ENCODE measurements at places on chromosomes 11 and 22.
A peak's percentile ranks its signal among the peaks of the same experiment; 100 is the strongest.

DNA sequence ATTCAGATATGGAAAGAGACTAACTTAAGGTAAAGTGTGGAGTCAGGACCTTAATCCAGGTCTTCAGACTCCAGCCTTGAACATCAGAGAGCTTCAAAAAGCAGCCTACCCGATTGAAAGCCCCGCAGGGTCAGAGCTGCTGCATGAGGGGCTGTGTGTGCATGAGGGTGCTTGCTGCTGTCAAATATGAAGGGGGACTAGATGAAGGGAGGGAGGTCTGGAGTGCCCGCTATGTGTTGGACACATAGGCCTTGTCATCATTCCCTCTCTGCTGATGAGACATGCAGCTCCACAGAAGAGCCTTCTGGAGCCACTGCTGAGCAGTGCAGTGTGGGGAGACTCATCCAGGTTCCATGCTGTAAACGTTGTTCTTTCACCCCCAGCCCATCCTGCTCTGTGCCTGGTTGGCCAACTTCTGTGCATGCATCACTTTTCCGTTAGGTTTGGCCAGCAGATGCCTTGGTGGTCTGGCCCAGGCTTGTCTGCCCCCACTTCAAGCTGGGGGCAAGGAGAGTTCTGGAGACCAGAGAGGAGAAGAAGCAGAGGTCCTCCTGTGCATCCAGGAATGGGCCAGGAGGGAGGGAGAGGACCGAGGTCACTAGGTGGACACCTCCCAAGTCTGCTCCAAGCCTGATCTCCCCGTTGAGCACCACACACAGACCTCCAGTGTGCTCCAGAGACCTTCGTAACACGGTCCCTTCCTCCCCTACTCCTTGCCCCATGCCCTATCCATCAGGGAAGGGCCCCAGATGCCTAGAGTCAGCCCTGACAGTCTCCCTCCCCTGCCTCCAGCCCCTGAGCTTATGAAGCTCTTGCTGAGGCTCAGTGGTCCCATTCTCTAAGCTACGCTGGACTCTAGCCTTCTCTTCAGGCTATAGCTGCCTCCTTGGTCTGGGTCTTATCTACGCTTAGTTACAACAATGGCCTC, 32.0 kb downstream of the LRRC32 start:
- DNase-seq: no peak

DNA sequence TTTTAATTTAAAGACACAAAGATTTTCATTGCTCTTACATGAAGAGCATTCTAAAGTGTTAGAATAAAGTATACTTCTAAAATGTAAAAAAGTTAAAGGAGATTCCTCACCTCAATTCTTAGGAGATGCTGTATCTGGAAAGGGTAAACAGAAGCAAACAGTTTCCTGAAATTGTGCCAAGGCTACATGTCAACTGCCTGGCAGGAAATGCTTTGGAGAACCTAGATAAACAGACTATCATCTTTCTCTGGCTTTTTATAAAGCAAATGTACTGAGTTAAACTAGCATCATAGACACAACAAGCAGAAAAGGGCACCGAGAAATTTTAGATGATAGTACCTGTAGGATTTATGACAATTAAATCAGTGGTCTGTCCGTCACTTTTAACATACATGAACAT, 24.7 kb upstream of the AKIP1 start:
- DNase-seq: no peak

DNA sequence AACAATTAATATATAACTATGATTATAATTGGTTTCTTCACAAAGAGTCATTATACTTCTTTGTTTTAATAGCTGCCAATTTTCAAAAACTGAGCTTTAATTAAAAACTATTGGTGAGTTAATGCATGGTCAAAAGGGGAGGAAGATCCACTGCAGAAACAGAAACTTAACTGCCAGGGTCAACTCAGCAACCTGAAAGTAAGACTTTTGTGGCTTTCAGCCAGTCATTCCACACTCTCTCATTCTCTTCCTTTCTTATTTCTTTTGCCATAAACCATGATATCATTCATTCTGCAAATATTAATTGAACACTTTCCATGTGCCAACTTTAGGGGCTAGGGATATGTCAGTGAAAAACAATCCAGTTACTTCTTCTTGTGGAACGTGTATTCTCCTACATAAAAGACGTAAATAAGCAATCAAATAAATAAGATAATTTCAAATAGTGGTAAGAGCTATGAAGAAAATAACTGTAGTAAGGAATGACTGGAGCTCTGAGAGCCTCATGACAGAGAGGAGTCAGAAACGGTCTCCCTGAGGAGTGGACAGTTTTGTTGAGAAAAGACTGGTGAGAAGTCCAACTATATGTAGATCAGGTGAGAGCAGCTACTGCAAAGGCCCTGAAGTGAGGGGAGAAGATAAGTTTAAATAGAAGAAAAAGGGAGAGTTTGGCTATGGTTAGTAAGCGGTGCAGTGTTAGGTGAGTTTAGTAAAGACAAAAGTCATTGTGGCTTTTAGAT, 130.5 kb downstream of the GRIA4 start:
- DNase-seq: no peak

DNA sequence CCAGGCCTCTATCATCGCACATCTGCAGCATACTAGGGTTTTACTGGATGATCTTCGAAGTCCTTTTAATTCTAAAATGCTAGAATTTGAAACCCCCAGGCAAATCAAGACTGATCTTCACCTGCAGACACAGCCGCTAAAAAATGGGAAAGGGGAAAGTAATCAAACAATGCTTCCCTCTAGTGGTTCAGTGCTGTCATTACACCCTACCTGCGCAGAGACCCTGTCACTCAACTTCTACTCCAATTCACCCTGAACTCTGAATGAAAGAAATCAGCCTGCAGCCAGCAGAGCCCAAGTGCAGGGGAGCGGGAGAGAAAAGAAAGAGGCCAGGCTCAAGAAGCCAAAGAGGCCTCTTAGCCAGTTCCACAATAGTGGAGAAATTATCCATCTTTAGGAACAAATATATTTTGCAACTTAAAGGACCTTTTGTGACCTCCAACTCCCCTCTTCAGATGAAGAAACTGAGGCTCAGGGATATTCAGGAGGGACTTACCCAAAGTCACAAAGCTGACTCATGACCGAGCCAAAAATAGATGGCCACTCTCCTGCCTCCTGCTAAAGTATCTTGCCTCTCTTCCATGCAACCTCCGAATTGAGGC, 33.0 kb downstream of the SERGEF start:
- no peak for DNase-seq

DNA sequence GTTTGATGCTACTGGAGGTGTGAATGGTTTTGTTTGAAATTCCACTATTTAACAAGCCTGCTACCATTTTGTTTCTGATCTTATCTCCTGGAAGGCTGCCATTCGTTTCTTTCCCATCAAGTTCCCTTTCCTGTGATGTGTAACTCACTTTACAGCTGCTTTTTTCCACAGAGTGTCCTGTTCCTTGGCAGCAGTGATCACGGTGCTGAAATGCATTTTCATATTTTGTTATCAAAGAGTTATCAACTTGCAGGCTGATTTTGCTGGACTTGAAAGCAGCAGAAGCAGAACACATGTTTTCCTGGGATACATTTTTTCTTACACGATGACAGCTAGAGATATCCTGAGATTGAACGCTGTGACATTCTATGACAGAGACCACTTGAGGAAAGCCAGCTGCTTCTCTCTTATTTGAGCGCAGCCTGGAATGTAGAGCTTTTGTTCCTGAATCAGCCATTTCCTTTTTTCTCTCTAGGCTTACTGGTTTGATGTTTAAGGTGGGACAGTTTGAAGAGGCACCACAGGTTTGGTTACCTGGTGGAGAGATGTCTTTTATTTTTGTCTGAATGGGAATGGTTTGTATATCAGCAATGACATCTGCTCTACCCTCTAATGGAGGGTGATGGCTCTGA, 34.7 kb downstream of the PRR14L start:
- DNase-seq: no peak

GRCh38 chr11:57406337-57406904, 16.0 kb upstream of the PRG2 start:
- DNase-seq: no peak

DNA sequence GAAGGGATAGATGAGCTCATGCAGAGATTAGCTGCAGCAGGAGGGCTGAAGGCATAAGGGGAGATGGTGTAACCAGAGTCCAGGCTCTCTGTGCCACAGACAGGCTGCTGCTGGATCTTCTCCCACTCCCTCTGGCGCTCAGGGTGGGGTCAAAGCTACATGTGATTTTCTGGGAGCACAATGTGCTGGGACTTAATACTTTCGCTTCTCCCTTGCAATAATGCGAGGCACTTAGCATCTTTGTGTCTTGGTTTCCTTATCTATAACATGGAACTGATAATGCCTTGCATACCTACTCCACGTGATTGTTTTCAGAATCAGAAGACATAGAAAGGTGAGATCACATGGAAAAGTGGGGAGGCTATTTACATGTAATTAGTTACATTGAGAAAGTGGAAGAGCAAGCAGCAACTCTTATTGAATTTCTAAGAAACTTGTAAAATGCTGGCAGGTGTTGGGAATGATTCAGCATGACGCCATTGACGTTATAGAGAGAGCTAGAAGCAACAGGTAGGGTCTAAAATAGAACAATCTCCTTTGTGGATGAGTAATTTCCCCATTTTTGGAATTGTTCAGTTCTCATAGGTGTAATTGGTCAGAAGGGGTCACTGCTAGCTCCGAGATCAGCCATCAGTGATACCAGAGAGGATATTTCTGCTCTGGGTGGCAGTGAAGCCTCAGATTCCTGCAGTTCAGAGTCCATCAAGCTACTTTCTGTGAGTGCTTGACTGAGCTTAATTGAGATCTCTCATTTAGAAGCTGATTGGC, 8.2 kb upstream of the OR9I1 start:
- DNase-seq: no peak

DNA sequence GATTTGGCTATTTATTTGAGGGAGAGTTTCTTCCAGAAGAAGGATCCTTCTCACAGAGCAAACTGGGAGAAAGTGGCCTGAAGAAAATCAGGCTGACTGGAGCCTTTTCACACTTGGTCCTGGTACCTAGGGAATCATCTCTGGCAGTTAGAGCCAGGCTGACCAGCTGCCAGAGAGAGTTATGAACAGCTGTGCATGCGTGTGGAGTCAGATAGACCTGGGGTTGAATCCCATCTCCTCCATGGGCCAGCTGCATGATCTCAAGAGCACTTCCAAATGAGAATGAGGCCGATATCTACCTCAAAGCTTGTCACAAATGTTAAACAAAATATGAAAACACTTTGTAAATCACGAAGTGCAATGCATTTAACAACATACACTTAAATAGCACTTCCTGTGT, 390.0 kb downstream of the TENM4 start:
- no peak for DNase-seq

DNA sequence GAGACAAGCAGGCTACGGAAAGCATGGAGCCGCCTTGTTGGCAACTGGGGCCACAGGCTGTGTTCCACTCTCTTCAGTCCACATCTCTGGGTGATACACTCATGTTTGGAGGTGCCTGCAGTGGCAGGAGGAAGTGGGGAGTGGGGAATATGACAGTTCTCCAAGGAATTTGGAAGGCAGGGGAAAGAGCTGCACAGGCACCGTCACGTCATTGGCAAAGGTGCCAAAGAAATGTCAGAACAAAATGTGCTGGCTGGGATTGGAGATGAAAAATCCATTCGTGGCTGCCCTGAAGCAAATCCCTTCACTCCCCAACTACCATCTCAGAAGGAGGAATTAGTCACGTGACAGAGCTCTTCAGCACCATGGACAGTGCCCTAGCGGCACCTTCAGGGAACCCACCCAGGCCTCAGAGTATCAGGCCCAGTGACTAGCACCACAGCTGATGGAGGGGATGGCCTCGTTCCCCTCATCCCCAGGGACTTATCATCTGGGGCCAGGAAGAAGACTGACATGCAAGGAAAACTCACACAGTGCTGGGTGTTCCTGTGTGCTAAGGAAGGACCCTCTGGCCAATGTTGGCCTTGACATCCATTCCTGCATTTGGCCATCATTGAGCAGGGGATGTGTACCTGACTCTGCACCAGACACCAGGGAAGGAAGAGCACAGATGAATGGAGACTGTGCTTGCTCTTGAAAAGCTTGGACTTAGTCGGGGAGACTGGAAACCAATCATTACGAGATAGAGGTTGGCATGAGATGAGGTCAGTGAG, 48.5 kb upstream of the PRDM11 start:
- DNase-seq: peak; percentile 32

DNA sequence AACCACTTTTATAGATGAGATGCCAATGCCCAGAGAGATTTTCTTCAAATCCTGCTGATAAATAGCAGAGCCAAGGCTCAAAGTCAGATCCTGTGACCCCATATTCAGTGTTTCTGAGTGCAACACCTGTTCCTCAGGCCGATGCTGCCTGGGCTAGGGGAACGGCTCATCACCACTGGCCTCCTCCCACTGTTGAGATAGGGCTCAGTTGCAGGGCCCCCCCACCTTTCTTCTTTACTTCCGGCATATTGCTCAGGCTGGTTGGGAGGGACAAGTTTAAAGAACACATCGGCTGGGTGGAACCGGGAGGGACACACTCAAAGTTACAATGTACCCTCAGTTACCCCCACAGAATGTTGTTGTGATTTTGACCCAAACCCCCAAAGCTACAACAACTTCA, 88.3 kb upstream of the CRTAM start:
- DNase-seq: no peak

DNA sequence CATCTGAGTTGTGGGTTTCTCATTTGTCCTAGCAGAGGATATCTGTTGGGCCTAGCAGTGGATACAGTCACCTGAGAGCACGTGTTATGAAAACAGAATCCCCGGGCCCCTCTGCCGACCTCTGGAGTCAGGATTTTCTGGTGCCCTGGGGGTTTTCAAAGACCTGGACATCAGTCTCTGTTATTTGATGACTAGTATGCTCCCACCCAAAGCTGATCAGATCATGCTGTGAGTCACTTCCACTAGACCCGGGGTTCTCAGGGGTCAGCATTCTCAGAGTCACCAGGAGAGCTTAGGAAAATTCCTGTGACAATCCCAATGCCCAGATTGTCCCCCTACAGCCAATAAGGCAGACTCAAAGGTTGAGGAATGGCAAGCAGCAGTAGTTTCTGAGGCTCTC, 38.7 kb downstream of the KCNJ1 start:
- DNase-seq: peak; percentile 12

GRCh38 chr11:76230392-76230791, 24.1 kb upstream of the WNT11 start:
- DNase-seq: no peak

DNA sequence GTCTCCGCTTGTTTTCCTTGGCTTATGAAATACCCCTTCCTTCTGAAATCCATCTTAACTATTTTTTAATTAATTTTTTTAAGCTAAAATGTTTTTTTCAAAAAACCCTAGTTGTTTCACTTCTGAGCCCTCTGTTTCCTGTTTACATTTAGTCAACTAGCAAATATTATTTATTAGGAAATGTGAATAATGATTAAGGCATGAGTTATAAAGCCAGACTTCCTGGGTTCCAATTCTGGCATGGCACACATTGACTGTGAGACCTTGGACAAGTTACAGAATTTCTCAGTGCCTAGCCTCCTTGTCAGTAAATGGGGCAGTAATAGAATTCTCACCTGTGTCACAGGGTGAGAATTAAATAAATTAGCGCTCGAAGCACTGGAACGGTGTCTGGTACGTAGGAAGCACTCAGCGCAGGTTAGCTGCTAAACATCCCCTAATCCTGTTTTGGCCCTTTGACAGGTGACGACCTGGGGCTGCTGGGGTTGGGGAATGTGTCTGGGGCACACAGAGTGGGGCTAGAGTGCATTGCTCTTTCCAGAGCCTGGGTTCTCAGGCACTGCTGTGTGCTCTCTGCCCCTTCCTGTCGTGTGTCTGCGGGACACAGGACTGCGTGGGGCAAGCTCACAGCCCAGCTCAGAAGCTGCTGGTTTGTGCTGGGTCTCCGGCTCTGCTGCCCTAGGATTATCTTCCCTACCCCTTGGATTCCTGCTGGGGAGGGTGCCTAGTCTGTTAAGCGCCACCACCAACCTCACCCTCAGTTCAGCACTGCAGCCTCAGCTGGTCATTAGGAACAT, 13.1 kb downstream of the PANX1 start:
- DNase-seq: no peak

Data from brain microvascular endothelial cell (primary cell).